ENCODE measurements at places on chromosomes 12 and 14. TPM values are rescaled to one million over a fixed set of nuclear protein-coding genes. Genes with fewer than 3 reads are reported as not detected.

DNA sequence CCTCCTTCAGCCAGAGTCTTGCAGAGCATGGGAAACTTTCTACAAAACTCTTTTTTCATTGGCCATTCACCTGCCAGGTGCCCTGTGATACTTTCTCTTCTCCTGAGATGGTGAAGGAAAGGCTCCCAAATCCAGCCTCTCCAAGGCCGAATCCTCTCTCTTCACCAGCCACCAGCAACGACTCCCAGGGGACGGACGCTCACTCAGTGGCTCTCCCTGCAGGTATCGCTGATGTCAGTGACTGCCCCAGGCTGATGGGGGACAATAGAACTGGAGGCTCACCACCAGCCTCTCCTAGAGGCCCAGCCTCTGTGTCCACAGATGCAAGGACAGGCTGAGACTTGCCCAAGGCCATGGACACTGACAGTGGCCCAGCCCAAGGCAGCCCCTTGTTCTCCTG lies 204.1 kb downstream of the BCL11B start:
- no peak for DNase-seq

Gene PLBD2
- total RNA-seq: 22.2 TPM

Gene GLI1
- total RNA-seq: not detected

Gene LYZ
- total RNA-seq: 8.3 TPM

Gene TROAP
- total RNA-seq: 7.7 TPM

DNA sequence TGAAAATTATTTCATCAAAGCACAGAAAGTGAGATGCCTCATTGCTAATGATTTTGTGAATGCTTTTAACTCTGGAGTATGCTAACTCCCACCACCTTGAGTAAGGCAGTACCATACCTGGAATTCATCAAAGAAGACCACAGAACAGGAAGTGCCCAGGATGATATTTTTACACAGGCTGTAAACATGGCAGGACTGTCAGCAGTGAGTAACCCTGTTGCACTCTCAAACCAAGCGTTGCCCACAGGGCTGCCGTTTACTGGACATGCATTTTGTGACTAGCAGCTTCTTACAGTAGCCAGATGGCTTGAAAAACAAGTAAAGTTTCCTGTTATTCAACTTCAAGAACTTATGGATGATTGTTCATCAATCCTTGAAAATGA lies 42.4 kb downstream of the RALGAPA1 start:
- DNase-seq: no peak

DNA sequence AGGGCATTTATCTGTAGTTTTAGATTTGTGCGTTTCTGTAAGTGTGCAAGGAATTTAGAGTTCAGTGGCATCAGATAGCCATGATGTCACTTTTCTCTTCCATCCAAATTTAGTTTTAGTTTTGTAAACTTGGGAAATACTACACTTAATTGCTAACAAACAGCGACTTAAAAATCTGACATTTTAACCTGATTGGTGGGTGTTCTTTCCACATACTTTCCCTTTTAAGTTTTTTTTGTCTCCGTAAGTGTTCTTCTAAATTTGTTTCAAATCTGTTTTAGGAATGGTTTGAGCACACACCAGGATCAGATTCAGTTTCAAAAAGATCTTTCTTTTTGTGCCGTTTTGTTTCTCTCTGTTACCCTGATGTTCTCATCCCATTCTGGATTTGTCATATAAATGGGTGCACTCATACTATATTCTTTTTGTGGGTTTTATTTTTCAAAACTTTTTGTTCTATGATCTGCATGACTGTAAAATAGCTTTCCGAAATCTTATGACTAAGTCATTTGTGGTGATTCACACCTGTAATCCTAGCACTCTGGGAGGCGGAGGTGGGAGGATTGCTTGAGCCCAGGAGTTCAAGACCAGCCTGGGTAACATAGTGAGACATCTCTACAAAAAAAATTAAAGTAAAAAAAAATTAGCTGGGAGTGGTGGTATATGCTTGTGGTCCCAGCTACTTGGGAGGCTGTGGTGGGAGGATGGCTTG lies 58.9 kb downstream of the FBXO34 start:
- no peak for DNase-seq

Gene RPGRIP1
- total RNA-seq: not detected

GRCh38 chr14:103109535-103110441 lies 13.5 kb upstream of the TNFAIP2 start:
- DNase-seq: no peak

GRCh38 chr12:57944313-57945023 lies 3.1 kb downstream of the ATP23 start:
- no peak for DNase-seq

GRCh38 chr12:26340649-26341048 lies 145.3 kb downstream of the SSPN start:
- DNase-seq: no peak

DNA sequence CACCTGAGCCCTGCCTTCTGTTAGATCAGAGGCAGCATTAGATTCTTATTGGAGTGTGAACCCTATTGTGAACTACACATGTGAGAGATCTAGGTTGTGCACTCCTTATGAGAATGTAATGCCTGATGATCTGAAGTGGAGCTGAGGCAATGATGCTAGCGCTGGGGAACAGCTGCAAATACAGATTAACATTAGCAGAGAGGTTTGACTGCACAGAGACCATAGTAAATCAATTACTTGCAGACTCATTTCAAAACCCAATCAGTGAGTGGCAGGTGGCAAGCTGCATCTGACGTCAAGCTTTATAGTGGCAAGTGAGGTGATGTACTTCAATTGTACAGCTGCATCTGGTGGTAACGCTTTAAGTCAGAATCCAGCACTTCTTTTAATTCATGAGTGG lies 141.6 kb downstream of the GPHN start:
- DNase-seq: no peak

GRCh38 chr12:32535288-32535999 lies 136.1 kb downstream of the FGD4 start:
- DNase-seq: peak; percentile 75

DNA sequence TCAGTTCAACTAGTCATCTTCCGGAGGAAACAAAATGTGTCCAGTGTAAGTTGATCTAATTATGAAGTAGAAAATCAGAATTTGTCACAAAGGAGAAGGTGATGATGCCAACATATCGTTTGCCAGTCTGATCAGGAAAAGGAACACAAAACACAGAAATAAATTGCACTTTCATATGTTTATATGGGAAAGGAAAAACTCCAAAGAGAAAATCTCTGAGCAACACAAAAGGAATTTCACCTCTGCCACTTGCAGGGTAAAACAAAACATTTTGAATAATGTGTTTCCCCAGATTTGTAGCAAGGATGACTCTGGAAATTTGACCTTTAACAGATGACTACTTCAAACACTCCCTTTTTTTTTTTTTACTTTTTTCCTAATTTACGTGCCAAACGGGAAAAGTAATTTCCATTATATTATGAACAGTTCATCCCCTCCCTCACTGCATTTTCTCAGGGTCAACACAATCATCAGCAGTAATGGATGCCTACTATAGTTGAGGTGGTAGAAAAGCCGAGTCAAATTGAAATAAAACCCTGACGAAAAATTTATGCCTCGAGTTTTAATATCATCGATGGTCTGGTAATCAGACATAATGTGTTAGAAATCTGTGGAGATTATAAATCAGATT lies 25.6 kb downstream of the MGAT4C start:
- no peak for DNase-seq

DNA sequence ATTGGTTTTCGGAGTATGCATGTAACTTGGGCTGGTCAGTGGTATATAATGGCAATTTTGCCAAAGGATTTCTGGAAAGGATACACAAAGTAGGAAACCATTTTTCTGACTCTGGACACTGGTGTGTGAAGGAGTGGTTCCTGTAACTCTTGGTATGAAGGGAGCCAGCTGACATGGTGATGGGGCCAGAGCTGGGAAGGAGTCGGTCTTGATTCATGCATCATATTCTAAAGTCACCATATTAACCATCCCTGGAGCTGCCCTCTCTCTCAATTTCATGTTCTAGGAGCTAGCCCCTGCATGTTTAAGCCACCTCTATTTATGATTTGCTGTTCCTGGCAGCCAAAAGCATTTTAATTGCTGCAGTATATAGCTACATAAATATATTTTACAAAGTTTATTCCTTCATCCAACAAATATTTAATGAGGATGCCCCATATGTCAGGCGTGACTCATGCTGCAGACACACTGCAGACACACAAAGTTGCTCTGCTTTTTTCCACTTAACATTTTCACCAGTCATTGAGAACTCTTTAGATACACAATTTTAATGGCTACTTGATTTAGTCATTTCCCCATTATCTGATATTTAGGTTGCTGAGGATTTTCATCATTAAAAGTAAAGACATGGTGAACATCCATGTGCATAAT lies 78.7 kb upstream of the PSMC1 start:
- no peak for DNase-seq

- DNase-seq: no peak
Observed at GRCh38 chr12:31817120-31817519, 88.3 kb upstream of the AMN1 start.

- no peak for DNase-seq
Observed at GRCh38 chr14:21033133-21033698, 1.4 kb downstream of the RNASE13 start.

- DNase-seq: no peak
Observed at GRCh38 chr14:94383777-94384176, 4.6 kb downstream of the SERPINA1 start.

DNA sequence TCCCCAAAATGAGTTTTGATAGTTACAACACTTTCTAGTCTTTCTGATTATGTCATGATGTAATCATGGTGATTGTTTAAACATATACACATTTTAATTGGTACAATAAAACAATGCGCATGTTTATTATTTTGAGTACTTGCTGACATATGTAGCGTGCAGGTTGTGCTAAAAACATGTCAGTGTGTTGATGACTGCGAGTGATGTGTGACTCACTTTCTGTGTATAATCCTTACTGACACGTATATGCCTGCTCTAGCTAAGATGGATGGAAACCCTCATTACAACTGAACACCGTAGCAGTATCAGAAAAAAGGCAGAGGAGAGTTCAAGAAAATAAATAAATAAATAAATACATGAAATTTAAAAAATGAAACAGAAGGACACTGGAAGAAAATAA lies 1552.4 kb upstream of the FLRT2 start:
- DNase-seq: no peak

DNA sequence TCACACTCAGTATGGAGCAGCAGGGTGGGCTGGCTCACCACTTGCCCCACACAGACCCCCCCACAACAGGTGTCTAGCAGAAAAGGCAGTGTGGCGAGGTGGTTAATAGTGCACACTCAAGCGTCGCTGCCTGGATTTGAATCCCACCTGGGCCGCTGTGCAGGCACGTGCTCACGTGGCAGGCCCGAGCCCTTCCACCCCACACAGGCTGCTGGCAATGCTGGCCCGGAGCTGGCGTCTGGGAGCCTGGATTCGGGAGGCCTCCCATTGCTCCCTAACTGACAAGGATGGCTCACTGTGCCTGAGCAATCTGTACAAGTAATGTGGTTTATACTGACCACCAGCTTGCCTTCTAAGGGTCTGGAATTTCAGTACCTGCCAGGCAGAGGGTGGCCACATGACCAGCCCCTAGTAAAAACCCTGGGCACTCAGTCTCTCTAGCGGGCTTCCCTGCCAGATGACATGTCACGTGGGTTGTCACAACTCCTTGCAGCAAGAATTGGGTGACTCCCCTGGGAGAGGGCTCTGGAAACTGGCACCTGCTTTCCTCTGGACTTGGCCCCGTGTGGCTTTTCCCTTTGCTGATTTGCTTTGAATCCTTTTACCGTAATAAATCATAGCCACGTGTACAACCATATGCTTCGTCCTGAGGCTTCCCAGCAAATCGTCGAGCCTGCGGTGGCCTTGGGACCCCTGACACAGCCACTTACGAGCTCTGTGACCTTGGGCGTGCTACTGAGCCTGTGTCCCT lies 72.8 kb downstream of the SCARB1 start:
- DNase-seq: no peak

Gene GPR132
- total RNA-seq: 2.7 TPM
